ENCODE measurements at places on chromosomes 4 and X.

DNA sequence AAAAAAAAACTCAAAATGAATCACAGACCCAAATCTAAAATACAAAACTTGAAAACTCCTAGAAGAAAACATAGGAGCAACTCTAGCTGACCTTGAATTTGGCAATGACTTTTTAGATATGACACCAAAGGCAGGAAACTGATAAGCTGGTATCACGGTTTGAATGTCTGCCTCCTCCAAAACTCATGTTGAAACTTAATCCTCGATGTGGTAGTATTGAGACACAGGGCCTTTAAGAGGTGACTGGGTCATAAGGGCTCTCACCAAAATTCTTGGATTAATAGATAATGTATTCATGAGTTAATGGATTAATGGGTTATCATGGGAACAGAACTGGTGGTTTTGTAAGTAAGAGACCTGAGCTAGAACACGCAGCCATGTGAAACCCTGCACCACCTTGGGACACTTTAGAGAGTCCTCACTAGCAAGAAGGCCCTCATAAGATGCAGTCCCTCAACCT, 40.5 kb downstream of the FRYL start:
- no peak for DNase-seq

GRCh38 chr4:14850455-14851097, 151.7 kb upstream of the CPEB2 start:
- no peak for DNase-seq

DNA sequence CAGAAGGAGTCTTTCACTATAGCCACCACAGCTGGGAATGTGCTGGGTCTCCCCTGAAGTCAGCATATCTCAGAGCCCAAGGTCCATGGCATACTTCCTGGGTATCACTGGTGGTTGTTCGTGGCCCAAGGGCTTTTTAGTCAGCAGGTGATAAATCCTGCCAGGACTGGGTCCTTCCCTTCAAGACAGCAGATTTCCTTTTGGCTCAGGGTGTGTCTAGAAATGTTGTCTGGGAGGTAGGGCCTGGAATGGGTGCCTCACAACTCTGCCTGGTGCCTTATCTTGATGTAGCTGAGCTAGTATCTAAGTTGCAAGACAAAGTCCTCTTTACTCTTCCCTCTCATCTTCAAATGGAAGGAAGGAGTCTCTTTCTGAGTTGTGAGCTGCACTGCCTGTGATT, 102.4 kb upstream of the TMLHE start:
- DNase-seq, result no peak

DNA sequence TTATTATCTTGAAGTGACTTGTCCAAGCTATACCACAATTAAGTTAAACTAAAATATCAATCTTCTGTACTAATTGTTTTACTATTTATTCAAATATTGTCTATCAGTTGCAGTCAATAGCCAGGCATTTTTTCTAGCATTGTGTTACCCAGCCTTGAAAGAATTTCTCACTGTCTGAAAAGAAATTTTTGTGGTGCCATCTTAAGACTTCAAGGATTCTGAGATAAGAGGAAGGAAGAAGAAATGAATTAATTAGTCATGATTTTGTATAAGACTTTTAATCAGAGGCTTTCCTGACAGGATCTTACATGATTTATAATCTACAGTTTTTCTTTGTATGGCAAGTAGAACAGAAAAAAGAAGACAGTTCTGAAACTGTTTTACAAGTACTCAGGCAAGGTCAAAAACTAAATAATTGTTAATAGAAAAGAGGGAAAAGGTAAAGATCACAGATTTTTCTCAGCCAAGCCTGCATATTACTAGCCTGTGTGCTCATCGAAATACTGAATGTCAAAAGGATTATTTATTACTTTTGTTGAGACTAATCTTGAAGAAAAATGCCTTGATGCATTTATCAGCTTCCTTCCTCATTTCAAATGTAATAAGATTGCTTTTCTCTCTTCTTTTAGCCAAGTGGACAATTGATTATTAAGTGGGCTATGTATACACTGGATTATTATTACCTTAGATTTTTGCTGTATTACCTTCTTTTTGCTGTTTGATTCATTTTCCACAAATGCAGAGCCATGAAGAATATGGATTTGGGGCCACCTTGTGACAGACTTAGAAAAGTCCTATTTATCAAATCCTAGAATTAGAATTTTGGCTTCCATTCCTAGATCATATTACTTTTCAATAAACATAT, 53.8 kb downstream of the CXCL1 start:
- no peak for DNase-seq

DNA sequence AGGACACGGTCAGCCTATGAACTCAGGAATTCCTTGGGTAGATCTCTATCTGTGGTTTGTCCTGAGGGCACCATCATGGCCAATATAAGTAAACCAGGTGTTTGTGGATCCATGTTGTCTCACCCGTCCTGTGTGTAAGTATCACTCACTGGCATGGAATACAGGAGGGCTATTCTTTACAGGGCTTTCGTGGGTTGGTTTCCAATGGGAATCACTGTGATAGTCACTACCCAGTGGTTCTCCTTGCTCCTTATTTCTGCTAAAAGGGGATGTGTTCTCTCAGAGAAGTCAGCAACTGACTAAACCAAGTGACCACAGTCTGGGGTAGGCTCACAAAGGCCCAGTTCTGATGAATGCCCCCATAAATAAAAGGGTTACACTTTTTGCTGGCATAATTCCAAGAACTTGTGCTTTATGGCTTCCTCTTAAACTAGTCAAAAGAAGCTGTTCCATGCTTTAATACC, 236.7 kb upstream of the JADE1 start:
- no peak for DNase-seq

DNA sequence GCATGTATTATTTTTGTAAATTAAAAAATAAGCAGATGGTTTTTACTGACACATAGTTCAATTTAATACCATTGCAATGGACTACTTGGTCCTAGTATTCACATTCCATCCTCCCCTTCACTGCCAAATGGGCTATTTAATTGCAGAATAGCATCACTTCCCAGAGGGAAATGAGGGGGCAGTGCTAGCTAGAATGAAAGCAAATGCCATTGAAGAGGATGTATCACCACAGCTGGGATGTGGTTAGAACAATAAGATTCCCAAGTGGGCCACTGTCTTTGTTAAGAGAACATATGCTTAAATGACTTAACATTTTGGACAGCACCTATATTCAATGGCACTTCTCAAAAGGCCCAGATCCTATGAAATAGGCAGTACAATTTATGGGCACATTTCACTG, 224.7 kb downstream of the RBMX2 start:
- DNase-seq, result no peak

DNA sequence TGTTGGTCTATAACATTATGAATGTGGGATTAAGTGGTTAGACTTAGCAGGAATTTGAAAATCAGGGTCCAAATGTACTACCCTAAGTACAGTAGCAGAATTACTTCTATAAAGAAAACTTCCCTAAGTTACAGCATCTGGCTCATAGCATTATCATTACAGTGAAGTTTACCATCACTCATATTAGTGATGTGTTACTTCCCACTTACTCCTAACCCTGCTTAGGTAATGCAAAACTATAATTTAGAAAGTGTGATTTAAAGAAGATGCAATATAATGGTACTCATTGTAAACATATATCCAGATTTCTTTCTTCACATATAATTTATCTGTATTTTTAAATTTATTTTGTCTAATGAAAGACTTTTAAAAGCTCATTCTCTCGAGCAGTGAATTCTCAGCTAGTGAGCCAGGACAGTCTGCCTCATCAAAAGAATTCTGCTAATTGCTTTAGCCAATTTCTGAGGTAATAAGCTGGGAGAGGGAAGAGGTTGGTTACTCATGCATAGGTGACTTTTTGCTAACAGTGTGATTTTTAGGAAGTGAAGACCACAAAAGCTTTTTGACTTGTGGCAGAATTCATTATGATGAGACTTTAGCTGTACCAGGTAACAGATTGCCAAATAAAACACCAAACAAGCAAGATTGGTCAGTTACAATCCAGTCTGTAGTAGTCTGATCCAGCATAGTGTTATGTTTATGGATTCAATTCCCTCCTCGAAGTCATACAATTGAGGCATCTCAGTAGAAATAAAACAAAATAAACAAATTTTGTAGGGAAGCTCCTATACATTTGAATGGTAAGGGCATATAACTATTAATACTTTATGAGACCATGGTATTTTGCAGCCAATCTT, 21.0 kb downstream of the PLS3 start:
- DNase-seq, result no peak

GRCh38 chr4:184843984-184844554, 18.3 kb upstream of the ACSL1 start:
- no peak for DNase-seq

GRCh38 chr4:14607001-14607400, 395.3 kb upstream of the CPEB2 start:
- no peak for DNase-seq

DNA sequence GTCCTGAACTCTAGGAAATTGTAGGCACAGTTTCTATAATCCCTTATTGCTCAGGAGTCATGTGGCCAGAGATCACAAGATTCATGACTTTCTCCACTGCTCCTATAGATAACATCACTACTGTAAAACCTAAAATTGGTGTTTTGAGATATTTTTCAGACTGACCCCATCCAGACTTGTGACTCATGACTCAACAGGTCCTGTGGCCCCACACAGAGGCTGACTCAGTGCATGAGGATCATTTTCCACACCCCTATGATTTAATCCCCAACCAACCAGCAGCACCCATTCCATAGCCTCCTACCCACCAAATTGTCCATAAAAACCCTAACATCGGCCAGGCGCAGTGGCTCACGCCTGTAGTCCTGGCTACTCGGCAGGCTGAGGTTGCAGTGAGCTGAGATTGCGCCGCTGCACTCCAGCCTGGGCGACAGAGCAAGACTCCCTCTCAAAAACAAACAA, 13.2 kb upstream of the XIAP start:
- no peak for DNase-seq
